Stimulated activated naive CD4-positive, alpha-beta T cell (primary cell): ENCODE measurements at places on chromosomes 1 and 21.
A peak's percentile ranks its signal among the peaks of the same experiment; 100 is the strongest.

DNA sequence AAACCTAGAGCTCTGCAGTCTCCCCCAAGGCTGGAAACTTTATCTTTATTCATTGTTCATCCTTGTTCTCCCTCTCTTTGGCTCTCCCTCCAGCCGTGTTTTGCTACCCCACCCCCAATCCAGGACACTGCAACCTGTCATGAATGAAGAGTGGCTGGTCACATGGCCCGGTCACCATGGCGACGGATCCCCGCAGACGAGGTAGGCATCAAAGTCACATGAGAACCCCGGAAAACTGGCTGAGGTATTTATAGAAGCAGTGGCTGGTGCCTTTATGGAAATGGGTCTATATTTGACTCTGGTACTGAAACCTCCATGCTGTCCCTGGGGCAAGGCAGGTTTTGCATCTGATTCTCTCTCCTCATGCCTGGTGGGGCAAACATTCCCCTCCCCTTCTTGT is 13.4 kb upstream of the SLC6A17 start:
- DNase-seq = no peak

- no peak for DNase-seq
These were observed 62.1 kb downstream of the GLUL start for GRCh38 chr1:182329471-182329870.

- DNase-seq = no peak
These were observed 9.6 kb downstream of the TMEM9 start for GRCh38 chr1:201144701-201145100.

- DNase-seq = no peak
These were observed 151.2 kb downstream of the DMRTA2 start for GRCh38 chr1:50271968-50272578.

DNA sequence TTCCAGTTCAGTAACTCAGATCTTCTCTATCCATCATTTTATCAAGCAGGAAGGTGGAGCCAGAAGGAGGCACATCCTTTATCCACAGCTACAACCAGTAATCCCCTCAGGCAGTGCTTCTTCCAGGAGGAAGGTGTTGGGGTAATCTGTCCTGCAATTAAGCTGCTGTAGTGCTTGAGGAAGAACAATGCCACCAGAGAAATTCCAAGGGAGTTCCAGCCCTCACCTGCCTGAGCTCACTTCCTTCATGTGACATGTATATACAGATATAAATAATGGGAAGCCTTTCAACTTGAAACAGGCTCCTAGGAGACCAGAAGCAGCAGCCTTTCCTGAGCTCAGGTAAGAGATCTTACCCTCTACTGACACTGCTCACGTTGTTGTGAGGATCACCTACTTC is 2.2 kb upstream of the IL20 start:
- no peak for DNase-seq

DNA sequence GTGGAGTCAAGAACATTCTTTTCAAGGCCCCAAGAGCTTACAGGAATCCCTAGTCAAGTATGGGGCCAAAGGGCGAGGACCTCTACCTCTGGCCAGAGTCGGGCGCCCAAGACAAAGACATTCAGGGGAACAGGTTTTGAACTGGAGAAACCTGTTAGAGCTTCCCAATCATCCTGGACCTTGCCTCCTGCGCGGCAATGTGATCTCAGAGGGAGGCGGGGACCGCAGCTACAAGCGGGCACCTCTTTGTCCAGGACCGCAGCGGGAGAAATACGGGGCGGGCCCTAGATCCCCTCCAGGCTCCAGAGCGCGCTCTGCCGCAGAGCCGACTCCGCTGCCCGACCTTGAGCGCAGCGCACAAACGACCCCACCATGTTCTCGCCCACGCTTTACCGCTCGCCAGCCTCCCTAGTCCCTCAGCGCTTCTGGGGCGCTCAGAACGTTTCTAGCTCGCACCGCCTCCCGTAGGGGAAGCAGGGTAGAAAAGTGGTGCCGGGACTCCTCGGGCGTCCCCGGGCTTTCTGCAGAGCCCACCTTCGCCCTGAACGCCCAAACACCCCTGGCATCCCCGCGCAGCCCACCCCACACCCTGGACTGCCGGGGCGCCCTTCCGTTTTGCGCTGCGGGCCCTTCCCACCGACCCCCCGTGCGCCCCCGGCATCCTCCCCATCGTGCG is 28.1 kb downstream of the RABIF start:
- peak; percentile 6 for DNase-seq

- no peak for DNase-seq
These were observed 48.8 kb downstream of the ARHGEF10L start for GRCh38 chr1:17588048-17588871.

DNA sequence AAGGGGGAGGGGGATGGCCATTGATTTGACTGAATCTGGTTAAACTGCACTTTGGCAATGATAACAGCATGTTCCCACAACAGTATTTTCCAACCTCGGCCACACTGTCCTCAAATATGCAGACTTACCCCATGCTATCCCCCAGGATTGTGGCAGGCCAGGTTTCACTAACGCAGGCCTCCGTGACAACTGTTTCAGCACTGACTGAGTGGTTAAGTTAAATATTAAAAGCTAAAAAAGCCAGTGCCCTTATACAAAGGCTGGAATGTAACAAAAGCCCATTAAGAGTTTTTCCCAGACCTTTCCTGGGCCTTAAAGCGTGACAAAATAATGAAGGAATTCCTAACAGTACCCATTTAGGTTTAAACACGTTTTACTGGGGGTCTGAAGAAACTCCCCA is 202.9 kb downstream of the USP25 start:
- DNase-seq = no peak
